ENCODE measurements at places on chromosomes 13 and 19.

GRCh38 chr13:27476943-27477703, 26.8 kb upstream of the MTIF3 start:
- DNase-seq = peak; percentile 53

DNA sequence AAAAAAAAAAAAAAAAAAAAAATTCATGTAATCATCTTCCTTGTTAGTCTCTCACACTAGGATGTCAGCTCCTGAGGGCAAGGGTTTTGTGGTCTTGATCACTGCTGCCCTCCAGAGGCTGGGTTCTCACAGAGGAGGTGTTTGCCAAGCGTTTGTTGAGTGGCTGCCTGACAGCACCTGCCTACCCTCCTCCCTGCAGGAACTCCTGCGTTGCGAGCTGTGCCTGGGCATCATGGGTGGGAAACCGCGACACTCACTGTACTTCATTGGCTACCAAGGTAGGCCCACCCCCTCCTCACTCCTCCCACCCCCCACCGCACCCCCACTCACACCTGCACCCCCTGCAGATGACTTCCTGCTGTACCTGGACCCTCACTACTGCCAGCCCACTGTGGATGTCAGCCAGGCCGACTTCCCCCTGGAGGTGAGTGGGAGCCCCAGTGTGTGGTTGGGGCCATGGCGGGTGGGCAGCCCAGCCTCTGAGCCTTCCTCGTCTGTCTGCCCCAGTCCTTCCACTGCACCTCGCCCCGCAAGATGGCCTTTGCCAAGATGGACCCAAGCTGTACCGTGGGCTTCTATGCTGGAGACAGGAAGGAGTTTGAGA, 8.1 kb downstream of the ATG4D start:
- peak; percentile 20 for DNase-seq

- DNase-seq = no peak
These were observed 37.9 kb downstream of the MBNL2 start for GRCh38 chr13:97259798-97260714.

DNA sequence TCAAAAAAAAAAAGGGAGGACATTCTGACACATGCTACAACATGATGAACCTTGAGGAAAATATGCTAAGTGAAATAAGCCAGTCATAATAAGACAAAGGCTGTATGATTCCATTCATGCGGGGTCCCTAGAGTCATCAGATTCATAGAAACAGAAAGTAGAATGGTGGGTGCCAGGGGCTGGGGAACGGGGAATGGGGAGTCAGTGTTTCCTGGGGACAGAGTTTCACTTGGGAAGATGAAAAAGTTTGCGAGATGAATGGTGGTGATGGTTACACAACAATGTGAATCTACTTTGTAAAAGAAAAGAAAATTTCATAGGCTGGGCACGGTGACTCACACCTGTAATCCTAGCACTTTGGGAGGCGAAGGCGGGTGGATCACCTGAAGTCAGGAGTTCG, 6.1 kb upstream of the CLEC4G start:
- no peak for DNase-seq

- DNase-seq = peak; percentile 88
These were observed at the start of gene STARD13 for GRCh38 chr13:33285420-33286124. TSS of gene STARD13 (minus strand) at chr13:33285755. CDS start at chr13:33285638, 117 bp downstream.

DNA sequence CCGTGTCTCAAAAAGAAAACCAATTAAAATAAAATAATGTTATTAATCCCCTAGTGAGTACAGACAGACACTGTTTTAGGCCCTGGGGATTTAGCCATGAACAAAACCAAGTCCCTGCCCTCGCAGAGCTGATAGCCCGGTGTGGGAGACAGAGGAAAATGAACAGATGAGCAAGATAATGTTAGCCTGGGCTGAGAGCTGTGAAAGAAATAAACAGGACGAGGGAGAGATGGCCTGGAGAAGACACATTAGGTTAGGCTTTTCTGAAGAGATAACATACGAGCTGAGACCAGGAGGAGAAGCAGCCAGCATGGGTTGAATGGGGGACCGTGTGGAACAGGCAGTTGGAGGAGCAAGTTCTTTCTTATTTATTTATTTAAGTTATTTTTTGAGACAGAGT, 9.0 kb downstream of the RELB start:
- no peak for DNase-seq

DNA sequence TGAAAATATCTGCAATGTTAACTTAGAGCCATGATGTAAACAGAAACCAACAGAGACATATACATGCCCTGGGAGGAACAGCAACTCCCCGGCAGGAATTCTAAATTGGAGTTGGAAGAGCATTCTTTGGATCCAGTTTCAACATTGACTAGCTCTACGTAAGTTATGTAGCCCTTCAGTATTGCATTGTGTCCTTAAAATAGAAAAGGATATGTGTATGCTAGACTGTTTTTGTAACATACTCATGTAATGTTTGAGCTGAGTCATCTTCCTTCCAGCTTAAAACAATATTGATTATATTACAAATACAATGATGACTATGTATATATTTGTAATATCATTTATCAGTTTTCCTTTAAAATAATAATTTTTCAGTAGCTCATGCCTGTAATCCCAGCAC, 1422.2 kb upstream of the PCDH20 start:
- no peak for DNase-seq

DNA sequence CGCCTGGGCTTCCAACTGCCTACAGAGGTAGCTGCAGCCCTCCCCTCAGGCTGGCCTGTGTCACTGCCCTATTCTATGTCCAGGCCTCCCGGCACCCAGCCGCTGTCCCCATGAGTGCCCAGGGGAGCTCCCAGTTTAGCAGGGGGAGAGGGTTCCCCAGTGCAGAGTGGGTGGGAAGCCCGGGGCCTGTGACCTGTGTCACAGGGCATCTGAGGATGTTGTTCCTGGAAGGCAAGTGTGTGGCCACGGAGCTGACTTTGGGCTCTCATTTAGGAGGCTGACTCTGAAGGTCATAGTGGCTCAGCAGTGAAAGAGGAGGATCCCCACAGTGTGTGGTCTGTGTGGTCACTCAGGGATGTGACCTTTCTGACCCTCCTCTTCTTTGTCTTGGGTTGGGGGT, 25.1 kb downstream of the PPP1R37 start:
- DNase-seq = no peak

GRCh38 chr13:30569901-30570576, 47.7 kb upstream of the USPL1 start:
- no peak for DNase-seq

- no peak for DNase-seq
These were observed 2.6 kb upstream of the ZNF559 start for GRCh38 chr19:9321338-9321737.

GRCh38 chr13:75366380-75367280, 115.3 kb downstream of the TBC1D4 start:
- no peak for DNase-seq

DNA sequence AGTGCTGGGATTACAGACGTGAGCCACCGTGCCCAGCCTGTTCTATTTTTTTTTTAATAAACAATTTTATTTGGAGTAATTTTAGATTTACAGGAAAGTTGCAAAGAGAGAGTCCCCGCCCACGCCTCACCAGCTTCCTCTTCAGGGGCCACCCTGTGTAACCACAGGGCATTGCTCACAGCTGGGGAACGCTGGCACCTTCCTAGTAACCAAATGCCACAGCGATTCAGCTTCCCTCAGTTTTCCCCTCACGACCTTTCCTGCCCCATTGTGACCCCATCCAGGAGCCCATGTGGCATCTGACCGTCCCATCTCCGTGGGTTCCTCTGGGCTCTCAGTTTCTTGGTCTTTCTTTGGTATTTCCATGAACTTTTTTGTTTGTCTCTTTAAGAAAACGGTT, 83.9 kb downstream of the GNG7 start:
- DNase-seq = peak; percentile 67

DNA sequence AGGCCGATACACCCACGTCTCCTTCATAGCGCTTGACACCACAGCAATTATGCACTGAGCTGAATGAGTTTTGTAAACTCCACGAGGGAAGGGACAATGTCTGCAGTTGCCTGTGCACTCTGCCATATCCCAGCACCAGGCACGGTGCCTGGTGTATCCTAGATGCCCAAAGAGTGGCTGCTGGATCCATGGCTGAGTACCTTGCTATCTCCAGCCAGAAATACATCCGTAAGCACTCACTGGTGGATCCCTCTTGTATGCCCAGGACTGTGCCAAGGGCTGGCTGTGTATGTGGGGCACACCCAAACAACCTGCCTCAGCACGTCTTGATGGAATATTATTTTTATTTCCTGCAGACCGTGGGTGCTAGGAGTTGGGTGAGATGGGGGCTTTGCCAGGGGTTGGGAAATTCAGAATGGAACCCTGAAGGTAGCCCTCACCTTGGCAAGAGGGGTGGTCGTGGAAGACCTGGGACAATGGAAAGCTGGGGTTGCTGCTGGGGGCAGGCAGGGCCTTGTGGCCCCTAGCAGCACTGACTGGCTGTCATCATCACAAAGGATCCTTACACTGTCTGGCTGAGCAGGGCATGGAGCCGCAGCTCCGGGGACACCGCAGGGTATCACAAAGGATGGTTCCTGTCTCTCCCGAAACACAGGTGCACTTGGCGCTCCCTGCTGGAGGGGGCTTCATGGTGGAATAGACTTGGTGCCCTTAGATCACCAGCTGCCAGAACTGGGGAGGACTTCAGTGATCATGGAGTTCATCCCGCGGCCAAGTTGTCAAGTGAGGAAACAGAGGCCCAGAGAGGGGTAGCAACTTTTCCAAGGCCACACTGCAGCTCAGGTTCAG, 131.3 kb downstream of the URI1 start:
- DNase-seq = no peak

GRCh38 chr13:27665333-27665732, 43.6 kb downstream of the POLR1D start:
- DNase-seq = no peak

- DNase-seq = no peak
These were observed 15.3 kb downstream of the METTL21C start for GRCh38 chr13:102679449-102680132.

DNA sequence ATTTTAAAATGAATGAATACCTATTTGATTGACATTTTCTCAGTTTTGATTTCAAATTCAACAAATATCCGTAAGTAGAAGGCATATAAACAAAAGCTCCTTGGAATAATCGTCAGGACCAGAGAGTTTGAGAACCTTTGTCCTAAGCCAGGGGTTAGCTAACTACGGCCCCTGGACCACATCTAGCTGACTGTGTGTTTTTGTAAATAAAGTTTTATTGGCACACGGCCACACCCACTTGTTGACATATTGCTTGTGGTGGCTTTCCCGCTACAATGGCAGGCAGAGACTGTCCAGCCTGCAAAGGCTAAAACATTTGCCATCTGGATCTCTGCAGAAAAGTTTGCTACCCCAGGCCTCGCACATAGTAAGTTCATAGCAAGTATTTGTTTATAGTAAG, 83.4 kb downstream of the GNG7 start:
- DNase-seq = no peak
